ENCODE measurements at places on chromosomes 2 and 18.

- DNase-seq, result no peak
These were observed 341.7 kb downstream of the PIK3C3 start for GRCh38 chr18:42296723-42297122.

GRCh38 chr2:238350150-238350897, 30.0 kb downstream of the TRAF3IP1 start:
- DNase-seq, result no peak

GRCh38 chr2:27954771-27955383, 64.3 kb downstream of the BABAM2 start:
- no peak for DNase-seq

DNA sequence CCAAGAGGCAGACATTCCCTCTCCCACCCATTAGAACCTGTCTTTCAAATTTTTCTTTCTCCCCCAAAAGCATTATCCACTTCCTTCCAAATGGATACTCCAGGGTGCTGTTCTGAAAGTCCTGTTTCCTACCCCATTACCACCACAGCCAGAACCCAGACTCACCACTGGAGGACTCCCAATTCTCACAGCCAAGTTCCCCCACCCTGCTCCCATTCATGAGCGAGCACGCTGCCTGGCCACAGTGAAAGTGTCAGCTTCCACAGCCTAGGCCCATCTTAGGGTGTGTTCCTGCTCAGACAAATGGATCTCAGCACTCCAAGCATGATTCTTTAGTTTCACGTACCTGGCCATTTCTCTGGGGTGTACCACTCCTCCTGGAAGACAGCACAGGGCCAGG, 3.8 kb upstream of the ANKRD53 start:
- no peak for DNase-seq

DNA sequence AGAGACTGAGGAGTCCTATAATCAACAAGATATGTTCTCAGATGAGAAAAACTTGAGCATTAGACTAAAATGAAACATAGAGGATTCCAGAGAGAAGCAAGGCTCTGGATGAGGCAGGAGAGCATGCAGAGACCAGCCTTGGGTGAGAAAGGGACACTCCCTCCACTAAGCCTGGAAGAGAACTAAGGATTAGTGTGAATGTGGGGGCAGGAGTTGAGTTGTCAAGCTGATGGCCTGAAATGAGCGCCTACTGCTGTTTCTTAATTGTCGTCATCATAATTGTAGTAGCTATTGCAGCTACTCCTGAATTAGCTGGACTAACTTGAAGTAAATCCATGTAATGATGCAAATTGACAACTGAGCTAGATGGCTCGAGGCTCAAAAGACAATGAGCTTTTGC, 114.1 kb downstream of the PKP4 start:
- no peak for DNase-seq

- DNase-seq, result no peak
These were observed 770 bp downstream of the ZNF396 start for GRCh38 chr18:35376393-35376741.

DNA sequence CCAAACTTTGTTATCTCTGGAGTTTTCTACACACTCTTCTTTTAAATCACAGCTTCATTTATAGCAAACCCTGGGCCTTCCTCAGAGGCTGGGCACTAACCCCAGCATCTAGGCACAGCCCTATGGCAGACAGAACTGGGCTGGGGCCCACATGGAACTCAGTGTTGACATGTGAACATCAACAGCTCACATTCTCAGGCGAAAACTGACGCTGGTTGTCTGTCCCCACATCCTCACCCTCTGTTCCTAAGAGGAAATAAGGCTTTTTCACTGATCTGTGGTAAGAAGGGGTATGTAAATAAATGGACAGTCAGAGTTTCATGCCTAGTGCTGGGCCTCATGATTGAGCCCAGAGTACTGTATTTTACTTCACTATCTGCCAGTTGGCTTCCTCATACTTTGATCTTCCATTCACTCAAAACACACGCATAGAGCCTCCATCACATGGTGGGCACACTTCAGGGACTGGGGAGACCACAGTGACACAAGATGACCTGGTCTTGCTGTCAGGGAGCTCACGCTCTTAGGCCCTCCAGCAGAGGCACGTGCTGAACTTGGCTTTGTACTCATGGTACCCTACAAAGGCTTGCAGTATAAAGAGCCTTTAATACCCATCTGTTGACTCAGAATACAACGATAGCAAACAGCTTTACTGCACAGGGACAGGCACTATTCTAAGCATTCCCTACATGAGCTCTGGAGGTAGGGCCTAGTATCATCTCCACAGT, 43.0 kb downstream of the EFEMP1 start:
- DNase-seq, result no peak

- DNase-seq, result no peak
These were observed 43.1 kb downstream of the VSNL1 start for GRCh38 chr2:17583646-17584045.

DNA sequence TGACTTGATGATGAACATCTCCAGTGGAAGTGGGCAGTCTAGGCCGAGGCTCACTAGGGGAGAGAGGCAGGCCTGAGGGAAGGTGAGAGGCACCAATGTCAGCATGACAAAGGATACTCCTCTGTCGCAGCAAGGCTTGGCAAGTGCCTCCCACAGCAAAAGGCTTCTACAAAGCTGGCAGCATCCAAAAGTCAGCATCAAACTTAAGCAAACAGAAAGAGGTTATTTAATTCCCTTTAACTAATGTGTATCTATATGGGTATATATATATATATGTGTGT, 41.6 kb downstream of the NIFK start:
- no peak for DNase-seq

GRCh38 chr2:44244135-44244871, 31.0 kb upstream of the SLC3A1 start:
- DNase-seq, result peak; percentile 12

- no peak for DNase-seq
These were observed 100.1 kb upstream of the MAP4K3 start for GRCh38 chr2:39537150-39537549.

- DNase-seq, result peak; percentile 41
These were observed 40.1 kb downstream of the DOCK10 start for GRCh38 chr2:225002039-225002655.

DNA sequence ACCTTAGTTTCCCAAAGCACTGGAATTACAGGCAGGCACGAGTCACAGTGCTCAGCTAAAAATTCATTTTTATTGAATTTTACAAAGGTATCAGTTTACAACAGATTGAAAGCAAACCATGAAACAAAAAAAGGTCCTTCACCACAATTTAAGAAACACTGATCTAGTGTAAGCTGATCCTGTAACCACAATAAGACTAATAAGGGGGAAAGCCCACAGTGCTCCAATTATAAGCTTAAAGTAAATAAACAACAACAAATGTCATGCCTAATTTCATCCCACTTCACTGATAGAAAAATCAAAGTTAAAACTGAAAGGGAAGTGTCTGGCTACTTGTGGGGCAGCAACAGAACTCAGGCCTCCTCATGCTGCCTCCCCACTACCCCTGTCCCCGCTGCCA, 49.2 kb downstream of the ICA1L start:
- no peak for DNase-seq

GRCh38 chr2:175500255-175500654, 318.7 kb upstream of the ATP5MC3 start:
- DNase-seq, result no peak

DNA sequence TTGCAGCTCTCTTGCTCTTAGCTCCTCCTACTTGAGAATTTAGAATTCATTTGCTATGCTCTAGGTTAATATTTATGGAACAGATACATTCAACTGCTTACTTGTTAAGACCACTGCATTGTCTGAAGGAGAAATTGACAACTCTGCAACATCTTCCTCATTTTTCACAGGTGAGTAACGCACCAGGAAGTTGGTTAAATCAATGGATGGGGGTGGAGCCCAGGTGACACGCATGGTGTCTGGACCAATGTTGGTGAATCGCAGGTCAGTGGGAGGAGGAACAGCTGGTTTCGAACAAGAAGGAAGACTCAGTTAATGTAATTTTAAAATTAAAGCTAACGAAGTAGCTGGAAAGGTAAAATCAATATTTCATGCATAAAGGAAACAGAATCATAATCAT, 44.3 kb downstream of the FN1 start:
- DNase-seq, result no peak

GRCh38 chr2:128410035-128410757, 91.5 kb upstream of the HS6ST1 start:
- no peak for DNase-seq

All from stimulated activated CD8-positive, alpha-beta memory T cell treated with anti-CD3 and anti-CD28 coated beads, Interleukin-2, amount 100 ng/mL, for 1 hour (primary cell).